ENCODE measurements at places on chromosomes 2 and 18.

DNA sequence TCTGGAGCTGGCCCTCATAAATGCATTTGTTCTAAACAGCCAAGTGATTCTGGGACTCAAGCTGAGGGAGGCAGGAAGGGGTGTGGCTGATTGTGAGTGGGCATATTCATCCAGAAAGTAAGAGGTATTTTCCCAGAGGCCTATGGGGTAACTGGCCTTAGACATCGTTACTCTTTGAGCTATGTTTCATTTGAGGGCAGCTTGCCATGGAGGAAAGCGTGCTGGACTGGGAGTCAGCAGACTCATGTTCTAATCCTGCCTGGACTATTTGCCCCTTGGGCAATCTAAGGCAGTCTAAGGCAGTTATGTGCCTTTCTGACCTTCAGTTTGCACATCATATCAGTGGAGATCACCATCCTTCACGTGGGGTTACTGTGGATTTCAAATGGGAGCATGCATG is 93.5 kb upstream of the SLC14A2 start:
- no peak for DNase-seq

GRCh38 chr2:113021312-113021711 is 16.1 kb downstream of the IL36A start:
- DNase-seq = no peak

- DNase-seq = no peak
These were observed 109.5 kb upstream of the PIK3C3 start for GRCh38 chr18:41845563-41845962.

GRCh38 chr2:164430166-164430783 is 191.0 kb downstream of the GRB14 start:
- DNase-seq = no peak

All from stimulated activated CD8-positive, alpha-beta memory T cell treated with anti-CD3 and anti-CD28 coated beads, Interleukin-7, amount 100 ng/mL, for 24 hours (primary cell).